ENCODE measurements at places on chromosomes 11 and 22.

DNA sequence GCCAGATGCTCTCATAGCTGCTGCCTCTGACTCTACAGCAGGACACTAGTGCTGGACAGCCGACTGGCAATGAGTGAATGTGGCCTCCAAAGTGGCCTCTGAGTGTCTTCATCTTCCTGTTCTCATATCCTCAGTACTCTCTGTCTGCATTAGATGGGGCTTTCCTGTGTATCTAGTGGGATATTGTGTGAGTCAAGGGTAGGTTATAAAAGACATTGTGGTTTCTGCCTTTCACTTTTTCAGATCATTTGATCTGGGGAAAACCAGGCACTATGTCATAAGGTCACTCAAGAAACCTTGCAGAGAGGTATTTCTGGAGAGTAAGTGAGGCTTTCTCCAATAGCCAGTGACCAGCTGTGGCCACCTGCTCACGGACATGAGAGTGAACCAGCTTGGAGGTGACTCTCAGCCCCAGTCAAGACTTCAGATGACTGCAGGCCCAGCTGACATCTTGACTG, 333.6 kb upstream of the NCAM1 start:
- DNase-seq: no peak

- no peak for DNase-seq
These were observed 22.8 kb upstream of the PPFIA1 start for GRCh38 chr11:70247710-70248072.

GRCh38 chr11:19101796-19102520, 15.0 kb upstream of the ZDHHC13 start:
- DNase-seq: no peak

DNA sequence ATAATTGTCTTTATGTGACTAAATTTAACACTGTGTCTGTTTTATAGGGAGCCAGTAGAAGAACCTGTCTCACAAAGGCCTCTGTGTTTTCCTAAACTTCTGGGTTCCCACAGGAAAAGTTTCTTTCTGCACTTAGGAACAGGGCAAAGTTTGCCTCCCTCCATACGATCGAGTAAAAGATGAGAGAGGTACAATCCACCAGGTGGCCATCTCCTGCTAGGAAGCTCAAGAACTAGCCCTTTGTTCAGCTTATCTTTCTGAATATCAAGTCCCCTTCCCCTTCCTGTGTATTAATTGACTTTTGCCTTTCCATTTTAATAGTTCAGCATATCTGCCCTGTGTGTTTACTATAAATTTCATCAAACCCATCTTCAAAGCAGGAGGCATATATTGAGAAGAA, 18.0 kb downstream of the CSNK2A3 start:
- no peak for DNase-seq
